Fibroblast of skin of left quadriceps (primary cell): ENCODE measurements at places on chromosomes 4 and X.

DNA sequence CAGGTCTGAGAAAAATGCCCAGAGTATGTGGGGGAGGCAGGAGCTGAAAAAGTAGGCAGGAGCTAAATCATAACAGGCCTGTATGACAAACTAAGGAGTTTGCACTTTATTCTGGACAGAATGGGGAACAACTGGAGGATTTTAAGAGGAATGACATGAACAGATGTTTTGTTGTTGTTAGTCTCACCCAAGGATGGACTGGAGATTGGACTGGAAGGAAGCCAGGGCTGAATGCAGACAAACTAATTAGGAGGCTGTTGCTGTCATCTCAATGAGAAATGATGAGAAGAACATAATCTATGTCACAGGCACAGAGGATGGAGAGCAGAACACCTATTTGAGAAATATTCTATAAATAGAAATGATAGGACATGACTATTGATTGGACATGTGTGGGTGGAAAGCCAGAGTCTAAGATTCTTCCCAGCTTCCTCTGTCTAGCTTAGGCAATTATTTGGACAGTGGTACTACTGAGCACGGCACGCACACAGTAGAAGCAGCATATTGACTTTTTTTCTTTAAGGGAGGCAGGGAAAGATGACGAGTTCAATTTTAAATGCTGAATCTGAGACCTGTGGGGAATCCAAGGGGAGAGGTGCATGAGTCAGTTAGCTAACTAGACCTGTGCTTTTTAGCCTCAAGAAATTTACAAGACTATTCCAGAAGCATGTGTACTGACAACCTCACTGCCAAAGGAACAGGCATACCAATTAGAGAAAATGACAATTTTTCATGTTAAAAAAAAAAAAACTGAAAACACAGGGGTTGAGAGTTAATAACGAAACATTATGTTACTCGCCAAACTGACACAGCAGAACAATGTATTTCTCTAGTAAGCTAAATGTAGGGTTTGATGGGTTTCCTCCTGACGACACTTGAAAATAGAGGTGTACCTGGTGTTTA lies 963 bp upstream of the USO1 start:
- DNase-seq: no peak

DNA sequence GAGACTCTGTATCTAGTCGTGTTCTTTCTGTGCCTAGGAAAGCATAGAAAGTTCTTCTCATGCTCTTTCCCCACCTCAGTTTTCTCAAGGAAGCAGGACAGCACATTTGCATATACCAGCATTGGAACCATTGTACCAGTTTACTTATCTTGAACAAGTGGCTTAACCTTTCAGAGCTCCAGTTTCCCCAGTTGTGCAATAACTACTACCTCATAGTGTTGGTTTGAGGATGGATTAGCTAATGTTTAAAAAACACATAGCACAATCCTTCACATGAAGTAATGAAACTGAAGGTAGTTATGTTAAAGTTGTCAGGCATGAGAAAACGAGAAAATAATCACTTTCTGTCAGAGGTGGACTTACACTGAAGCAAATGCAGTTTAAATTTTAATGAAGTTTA lies 92.2 kb upstream of the H2AZ1 start:
- no peak for DNase-seq

DNA sequence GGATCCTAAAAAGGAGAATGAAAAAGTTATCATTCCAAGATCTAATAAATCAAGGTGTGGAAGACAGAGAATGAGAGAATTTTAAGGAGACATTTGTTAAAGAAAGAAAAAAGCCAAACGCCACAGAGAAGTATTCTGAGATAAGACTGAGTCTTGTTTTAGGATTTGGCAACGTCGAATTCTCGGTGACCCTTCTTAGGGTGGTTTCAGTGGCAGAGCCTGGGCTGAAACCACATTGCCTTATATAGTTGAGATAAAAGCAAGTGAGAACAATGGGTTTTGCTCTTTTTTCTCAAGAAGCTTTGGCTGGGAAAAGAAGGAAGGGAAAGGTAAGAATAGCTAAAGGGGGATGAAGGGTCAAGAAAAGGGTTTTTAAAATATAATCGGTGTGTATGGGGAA lies 209.4 kb downstream of the VEGFC start:
- DNase-seq: no peak

GRCh38 chr4:1504595-1505500 lies 98.6 kb upstream of the NKX1-1 start:
- DNase-seq: no peak

DNA sequence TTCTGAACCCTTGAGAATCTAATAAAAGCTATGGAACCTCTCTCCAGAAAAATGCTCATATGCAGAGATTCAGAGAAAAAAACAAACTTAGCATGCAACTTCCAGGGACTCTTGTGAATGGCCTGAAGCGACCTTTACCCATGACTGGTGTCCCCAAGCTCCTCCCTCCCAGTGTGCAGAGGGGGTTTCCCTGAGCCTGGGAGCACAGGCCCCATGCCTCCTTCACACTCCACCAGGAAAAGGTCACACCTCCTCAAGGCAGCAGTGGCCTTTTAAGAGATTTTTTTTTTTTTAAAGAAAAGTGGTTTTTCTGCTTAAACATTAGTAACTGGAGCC lies 13.3 kb upstream of the UBA6 start:
- DNase-seq: no peak

DNA sequence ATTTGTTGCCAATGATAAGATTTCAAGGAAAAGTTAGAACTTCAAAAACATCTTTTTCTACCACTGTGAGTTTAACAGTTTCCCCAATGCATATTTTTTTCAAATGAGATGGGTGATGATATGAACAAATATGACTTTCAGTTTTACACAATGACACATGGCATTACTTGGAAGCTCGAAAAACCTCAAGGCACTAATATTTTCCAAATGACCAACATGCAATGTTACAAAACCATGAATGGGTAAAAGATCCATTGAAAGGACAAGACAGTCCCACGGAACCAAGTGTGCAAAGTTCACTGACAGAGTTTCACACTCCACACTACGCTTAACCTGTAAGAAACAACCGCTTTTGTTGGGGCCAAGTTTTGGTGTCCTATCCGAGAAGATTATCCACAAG lies 84.5 kb downstream of the CD99L2 start:
- no peak for DNase-seq

DNA sequence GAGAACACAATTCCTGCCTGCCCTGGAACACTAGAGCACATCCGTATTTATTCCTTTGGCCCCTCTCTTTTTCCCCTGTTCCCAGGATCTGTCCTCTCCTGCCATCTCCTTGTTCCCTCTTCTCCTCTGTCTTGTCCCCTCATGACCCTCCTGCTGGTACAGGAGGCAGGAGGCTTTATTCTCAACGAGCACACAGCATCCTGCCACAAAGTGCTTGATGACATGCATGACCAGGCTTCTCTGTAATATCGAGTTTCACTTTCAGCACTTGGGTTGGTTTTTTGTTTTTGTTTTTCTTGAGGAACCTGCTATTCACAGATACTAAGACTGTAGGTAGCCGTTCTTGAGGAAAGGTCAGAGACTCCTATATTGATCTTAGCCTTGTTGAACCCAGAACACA lies 35.3 kb downstream of the NALF2 start:
- no peak for DNase-seq

DNA sequence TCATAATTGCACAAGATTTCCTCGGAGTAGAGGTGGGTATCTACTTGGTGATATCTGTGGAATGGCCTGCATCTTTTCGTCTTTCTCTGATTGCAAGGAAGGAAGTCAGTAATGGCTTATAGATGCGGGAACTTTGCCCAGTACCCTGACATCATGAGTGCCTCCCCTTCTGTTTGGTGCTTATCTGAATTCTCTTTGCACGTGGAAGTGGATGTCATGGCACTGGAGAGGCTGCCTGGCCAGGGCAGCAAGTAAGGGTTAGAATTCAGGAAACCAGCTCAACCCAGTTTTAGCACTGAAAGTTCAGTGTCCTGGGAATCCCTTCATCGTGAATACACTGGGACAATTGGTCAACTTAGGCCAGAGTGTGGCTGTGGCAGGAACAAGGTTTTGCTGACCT lies 83.5 kb upstream of the RAPGEF2 start:
- no peak for DNase-seq

GRCh38 chr4:90689739-90690138 lies 562.5 kb downstream of the CCSER1 start:
- DNase-seq: no peak

- DNase-seq: no peak
Observed at GRCh38 chr4:167102475-167102874, 131.8 kb downstream of the SPOCK3 start.

DNA sequence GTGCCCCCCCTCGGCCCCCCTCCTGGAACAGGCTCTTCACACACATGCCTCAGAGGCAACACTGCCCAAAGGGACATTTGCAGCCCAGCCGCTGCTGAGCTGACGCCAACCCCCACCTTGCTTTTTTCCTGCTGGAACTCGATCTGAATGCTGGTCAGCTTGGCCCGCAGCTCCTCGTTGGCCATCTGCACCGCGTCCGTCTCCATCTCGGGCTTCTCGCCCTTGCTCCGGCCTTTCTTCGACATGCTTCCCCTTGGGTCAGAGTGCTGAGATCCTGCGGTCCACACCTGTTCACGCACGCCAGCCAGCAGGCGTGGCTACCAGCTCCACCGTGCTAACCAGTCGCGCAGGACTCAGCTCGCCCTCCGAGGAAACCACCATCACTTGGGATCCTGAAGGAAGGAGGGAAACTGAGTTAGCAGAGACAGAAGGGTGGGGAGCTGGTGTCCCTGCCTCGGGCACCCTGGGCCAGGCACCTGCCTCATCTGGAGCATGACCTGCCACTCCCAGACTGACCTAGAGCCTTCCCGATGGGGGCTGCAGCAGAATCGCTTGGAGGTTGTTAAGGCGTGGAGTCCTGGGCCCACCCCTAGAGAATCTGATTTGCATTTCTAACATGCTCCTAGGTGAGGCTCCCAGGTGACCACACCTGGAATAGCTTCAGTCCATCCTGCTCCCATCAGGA lies 87.6 kb downstream of the JAKMIP1 start:
- no peak for DNase-seq

DNA sequence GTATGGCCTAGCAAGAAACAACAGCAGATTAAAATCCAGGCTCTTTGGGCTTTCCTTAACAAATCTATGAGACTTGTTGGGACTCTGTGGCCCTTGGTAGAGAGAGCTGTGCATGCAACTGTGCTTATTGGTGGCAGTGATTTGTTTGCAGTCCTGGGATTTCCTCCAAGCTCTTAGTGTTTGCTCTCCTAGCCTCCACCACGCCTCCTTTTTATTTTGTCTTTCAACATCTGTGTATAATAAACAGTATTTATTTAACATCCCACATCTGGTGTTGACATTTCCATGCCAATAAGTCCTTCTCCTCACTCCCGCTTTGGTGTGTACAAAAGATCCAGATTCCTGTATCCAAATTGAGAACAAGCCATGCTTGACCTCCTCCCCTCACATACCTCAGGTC lies 3.1 kb downstream of the TNMD start:
- no peak for DNase-seq

GRCh38 chrX:25049971-25050370 lies 34.2 kb upstream of the ARX start:
- DNase-seq: no peak

DNA sequence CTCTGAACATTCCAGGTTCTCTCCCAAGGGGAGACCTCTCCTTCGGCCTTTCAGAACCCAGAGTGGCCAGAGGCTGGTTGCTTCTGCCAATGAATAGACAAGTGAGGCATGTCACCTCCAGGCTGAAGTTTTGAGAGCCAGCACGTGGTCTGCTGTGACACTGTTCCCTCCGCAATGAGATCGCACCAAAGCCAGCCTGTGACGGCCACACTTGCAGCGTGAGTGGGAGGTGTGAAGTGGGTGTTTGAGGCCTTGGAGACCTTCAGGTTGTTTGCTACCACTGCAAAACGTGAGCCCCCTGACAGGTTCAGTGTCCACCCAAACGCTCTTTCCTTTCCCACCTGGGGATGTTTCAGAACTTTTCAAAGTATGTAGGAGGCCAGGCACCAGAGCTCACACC lies 81.0 kb downstream of the WFS1 start:
- no peak for DNase-seq

DNA sequence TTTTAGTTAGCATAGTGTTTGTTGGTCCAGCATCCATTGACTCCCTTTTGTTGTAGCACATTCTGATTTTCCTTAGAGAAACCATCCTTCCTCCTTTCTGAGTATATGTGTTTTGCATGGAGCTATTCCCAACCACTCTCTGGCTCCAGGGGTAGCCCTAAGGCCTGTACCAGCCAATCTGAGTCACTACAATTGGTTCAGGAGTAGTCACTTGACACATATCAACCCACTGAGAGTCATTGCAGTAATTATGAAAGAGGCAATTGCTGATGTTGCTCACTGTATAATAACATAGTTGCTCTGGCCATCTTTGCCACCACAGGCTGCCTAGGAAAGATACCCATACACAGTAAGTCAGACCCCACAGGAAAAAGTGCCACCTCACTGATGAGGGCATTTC lies 71.2 kb upstream of the GRID2 start:
- no peak for DNase-seq

DNA sequence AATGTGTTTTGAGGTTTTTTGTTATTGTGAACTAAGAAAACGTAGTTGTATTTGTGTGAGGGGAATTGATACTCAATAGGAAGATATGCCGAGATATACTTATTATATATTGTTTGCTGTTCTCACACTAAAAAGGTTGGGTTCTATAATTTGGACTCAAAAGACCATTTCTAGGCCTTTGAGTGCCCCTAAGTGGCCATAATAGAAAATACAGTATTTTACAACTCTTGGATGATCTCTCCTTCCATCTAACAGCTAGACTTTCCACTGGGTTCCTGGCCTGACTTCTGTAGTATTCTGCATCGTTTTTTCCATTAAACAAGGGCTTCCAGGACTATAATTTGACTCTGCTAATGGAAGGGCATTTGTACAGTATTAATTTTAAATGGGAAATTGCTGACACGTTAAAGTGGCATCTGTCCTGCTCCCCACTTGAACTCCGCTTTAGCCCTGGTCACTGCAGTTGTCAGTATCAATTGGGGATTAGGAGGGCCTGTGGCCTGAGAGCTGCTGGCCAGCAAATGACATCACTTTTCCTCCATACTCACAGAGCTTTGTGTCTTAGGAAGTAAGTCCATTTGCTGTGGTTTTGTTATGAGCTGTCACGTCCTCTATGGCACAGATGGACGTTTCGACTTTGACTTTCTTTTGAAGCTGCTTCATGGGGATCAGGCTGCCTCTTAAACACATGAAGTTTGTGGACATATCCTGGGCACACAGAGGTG lies 176.9 kb downstream of the SLIT2 start:
- no peak for DNase-seq

GRCh38 chrX:72117636-72118210 lies 14.0 kb downstream of the RTL5 start:
- no peak for DNase-seq
